ENCODE measurements at places on chromosomes 16 and 17. TPM values are rescaled to one million over a fixed set of nuclear protein-coding genes. Genes with fewer than 3 reads are reported as not detected.

ZSCAN10 gene
- total RNA-seq = 0.37 TPM

C16orf96 gene
- 0.06 TPM for total RNA-seq

LRRC36 gene
- 2.1 TPM for total RNA-seq

CORO6 gene
- total RNA-seq = 12.9 TPM

EPOP gene
- 2.8 TPM for total RNA-seq

GRCh38 chr17:28577466-28577824 lies 750 bp upstream of the ALDOC start:
- no peak for DNase-seq

GRCh38 chr17:75400326-75400939 lies 5.0 kb downstream of the GRB2 start:
- no peak for DNase-seq

DNA sequence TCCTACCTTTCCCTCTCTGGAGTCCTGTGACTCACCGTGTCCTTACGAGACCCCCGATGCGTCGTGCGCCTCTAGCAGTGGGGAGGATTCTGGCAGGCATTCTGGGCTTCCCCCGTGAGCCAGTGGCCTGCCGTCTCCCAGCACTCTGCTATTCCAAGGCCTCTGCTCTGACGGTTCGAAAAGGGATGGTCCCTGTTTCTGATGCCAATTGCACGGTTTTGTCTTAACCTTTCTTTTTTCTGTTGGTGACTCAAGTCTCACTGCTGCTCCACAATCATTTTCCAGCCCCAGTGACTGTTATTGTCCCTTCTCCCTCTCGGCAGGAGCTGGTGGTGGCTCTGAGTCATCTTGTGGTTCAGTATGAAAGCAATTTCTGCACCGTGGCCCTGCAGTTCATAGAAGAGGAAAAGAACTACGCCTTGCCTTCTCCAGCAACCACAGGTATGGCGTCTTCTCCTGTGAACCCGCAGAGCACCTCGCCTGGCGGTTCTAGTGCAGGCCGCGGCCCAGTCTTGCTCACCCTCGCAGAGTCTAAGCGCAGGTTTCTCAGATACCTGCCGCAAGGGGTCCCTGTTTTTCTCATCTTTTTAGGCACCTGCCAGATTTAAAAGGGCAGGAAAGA lies 100.1 kb upstream of the CHMP6 start:
- DNase-seq = peak; percentile 20

- DNase-seq = no peak
These were observed 329 bp upstream of the NLE1 start for GRCh38 chr17:35142467-35142796.

GRCh38 chr17:65593092-65593854 lies 31.8 kb upstream of the AXIN2 start:
- DNase-seq = no peak

DNA sequence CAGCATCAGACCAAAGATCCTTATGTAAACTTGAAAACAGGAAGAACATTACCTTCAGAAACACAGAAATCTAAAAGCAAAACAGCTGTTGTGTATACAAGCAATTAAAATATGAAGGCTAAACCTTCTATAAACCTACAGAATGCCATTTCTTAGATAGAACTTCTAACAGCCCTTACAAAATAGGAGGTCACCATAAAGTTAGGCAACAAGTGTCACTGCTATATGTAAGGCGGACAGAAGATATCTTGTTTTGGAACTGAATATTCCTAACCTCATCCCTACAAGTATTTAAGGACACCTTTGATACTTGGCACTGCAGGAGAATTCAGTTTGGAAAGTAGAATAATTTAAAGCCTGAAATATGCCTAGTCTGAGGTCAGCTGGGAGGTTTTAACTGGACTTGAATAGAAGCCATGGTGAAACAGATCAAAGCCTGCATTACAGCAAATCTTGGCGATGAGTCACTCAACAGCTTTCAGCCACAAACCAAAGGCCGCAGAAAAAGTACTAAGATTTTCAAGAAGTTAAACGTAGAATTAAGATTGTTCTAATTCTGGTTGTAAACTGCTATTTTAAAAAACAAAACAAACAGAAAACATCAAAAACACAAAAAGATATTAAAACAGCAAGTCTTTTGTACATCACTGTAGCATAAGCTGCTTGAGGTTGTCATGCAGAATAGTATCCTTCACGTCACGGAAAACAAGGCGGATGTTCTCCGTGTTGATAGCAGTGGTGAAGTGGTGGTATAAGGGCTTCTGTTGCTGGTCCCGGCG lies 42.7 kb downstream of the GNA13 start:
- DNase-seq = no peak

- no peak for DNase-seq
These were observed 72.9 kb upstream of the PMFBP1 start for GRCh38 chr16:72244853-72245252.

GRCh38 chr17:33875973-33876372 lies 379.1 kb upstream of the CCL2 start:
- DNase-seq = no peak

DNA sequence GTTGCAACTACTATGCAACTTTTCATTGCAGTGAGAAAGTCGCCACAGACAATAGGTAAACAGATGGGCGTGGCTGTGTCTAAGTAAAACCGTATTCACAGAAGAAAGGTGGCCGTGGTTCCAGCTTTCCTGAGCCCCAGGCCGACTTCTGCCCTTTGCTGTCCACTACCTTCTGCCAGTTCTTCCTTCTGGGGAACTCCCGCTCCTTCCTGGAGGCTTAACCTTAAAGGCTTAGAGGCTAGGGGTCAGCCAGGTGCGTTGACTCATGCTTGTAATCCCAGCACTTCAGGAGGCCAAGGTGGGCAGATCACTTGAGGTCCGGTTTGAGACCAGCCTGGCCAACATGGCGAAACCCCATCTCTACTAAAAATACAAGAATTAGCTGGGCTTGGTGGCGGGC lies 2.1 kb upstream of the SEPTIN12 start:
- DNase-seq = no peak

GRCh38 chr16:13628156-13628555 lies 291.8 kb upstream of the ERCC4 start:
- no peak for DNase-seq

- peak; percentile 11 for DNase-seq
These were observed 13.3 kb upstream of the RBBP6 start for GRCh38 chr16:24525970-24526559.

All from mucosa of gallbladder (tissue), 1 donor.